ENCODE measurements at places on chromosomes 2 and 18.

GRCh38 chr2:54671875-54672589, 51.4 kb upstream of the EML6 start:
- no peaks in the 10 kb centered on the region for H3K27me3 ChIP-seq
- H3K27ac ChIP-seq, result peak overlapping the region; percentile 96
- H3K36me3 ChIP-seq, result peaks cover 8% of the 10 kb centered on the region
- peaks cover 13% of the 10 kb centered on the region for H3K4me1 ChIP-seq
- no peak overlapping the region for H3K4me3 ChIP-seq

DNA sequence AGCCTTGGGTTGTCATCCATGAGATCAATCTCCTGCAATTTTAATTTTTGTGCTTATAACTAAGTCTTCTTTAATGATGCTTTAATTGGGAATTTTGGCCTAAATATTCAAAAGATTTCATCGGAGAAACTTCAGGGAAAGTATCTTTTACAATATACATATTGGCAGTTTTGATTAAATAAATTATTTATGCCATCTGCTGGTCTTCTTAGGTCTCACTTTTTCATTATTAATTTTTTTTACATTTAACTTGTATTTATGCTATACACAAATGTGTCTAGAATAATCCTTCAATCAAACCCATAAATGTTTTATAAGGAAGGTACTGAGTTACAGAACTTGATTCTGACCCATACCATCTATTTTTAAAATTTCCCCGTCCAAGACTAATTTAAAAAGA, 95.1 kb upstream of the XPO1 start:
- no peaks in the 10 kb centered on the region for H3K36me3 ChIP-seq
- no peak overlapping the region for H3K4me3 ChIP-seq
- no peak overlapping the region for H3K27ac ChIP-seq
- DNase-seq, result no peak
- no peaks in the 10 kb centered on the region for H3K4me1 ChIP-seq
- no peaks in the 10 kb centered on the region for H3K27me3 ChIP-seq

DNA sequence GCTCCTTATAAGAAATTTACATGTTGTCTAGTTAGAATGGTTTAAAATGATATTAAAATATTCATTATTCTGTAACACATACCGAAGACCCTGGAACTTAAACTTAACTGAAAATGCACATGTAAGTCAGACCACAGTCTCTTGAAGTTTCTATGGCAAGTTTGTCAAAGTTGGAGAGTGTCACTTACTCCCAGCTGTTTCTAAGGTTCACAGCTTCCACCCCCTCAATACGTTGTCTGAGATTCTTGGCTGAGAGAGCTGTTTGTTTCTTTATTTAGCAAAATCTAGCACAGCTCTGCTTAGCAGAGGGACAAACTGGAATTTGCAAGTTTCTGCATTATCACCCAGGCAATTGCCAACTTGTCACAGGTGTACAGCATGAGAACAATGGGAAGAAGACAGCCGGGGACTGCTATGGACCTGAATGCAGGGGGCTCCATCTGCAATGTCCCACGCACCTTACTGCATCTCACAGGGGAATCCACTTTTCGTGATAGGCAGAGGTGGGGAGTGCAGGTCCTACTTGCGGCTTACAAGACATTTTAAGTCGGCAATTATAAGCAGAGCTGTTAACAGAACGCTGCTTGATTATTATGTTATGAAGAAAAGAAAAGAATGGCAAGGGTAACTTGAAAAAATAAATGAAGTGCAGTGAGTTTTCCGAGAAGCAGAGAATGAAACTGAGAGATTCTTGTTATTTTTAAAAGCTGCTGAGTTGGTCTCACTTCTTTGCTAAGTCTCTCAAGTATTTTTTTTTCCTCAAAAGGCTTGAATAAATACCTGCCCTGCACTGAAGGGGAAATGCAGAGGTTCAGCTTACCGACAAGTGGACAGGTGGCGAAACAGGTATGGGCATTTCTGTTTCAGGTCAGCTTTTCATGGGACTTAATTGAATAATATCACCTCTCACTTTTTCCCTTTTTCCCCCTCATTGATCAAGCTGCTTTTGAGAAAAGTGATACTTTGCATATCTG, 1072.1 kb upstream of the FANCL start:
- no peak overlapping the region for H3K4me3 ChIP-seq
- H3K27ac ChIP-seq, result no peak overlapping the region
- no peak for DNase-seq
- no peaks in the 10 kb centered on the region for H3K36me3 ChIP-seq

GRCh38 chr2:833180-833579, 117.5 kb upstream of the SNTG2 start:
- no peak overlapping the region for H3K27ac ChIP-seq
- H3K4me3 ChIP-seq, result no peak overlapping the region

All from heart left ventricle (tissue), 16 donors.